ENCODE measurements at places on chromosomes 12 and 14.

- DNase-seq: no peak
Measured at GRCh38 chr12:23891115-23891514, 58.4 kb downstream of the SOX5 start.

- no peak for DNase-seq
Measured at GRCh38 chr14:93317210-93317874, 15.5 kb downstream of the BTBD7 start.

GRCh38 chr12:132021965-132022364, 72.2 kb downstream of the EP400 start:
- no peak for DNase-seq

DNA sequence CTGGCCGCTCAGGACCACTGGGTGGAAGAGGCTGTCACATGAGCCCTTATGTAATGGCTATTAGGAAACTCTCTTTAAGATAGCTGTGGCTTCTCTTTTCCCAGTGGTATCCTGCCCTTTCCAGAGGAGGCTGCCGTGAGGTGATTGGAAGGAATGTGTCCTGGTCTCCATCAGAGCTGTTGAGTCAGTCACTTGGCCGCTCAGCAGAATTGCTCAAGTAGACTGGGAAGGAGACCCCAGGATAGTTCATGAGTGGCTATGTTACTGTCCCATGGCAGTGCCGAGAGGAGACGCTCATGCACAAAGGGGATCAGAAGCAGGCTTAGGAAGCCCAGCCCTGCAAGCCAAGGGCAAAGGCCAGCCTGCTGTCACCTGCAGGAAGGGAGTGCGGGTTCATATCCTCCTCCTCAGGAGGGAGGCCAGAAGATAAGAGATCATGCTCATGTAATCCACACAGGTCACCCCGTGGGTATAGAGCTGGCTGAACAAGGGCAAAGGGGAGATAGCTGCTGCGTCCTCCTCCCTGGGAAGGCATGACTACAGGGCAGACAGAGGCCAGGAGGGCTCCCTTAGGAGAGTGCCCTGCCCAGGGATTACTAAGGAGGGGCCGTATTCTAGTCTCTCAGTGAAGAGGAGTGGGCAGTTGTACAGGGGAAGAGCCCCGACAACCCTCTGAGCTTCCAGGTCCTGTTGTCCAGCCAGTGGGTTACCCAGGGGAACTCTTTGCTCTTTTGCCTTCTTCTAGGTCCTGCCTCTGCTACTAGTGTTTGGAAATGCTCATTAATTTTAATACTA, 137.0 kb upstream of the MAX start:
- no peak for DNase-seq

DNA sequence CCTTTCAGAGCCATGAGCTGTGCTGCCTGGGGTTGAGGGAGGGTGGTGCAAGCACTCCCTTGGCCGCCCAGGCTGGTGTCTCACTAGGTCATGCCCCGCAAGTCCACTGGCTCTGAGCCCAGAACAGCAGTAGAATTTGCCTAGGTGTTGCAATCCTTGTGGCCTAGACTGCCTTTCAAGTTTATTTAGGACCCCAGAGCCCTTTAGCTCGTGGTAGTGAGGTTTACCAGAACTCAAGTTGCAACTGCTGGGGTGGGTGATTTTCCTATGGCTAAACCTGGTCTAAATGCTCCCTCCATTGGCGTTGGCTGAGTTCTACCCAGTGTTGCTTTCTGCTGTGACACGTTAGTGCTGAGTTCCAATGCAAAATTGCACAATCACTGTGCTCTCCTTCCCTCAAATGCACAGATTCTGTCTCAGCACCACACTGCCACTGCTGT, 287.2 kb downstream of the BCAT1 start:
- DNase-seq: peak; percentile 51

Data from retinal pigment epithelial cell (primary cell).